Upper lobe of right lung (tissue), 1 donor: ENCODE measurements at places on chromosomes 7 and 10. TPM values are rescaled to one million over a fixed set of nuclear protein-coding genes. Genes with fewer than 3 reads are reported as not detected.

GRCh38 chr10:72720814-72721660, 29.1 kb downstream of the MCU start:
- peaks cover 5% of the 10 kb centered on the region for H3K36me3 ChIP-seq
- H3K4me1 ChIP-seq: no peaks in the 10 kb centered on the region
- no peaks in the 10 kb centered on the region for H3K27me3 ChIP-seq
- H3K27ac ChIP-seq: no peak overlapping the region

DNA sequence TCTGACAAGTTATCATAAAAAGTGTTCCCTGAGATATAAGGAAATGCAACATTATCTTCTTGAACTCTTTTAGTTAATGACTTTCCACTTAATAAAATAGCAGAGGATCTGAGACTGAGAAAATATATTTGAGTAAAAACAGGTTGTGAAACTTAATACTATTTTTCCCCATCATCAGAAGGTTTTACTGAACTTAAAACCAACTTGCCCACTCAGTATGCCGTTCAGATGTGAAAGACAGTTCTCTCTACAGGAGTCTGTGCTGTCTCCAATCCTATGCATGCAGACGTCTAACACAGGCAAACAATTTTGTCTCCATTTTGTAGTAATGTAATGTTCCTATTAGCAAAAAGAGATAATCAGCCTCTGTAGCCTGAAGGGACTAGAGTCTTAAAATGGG, 38.2 kb upstream of the CYP2C18 start:
- H3K36me3 ChIP-seq: no peaks in the 10 kb centered on the region
- no peak for DNase-seq
- no peaks in the 10 kb centered on the region for H3K4me1 ChIP-seq
- no peaks in the 10 kb centered on the region for H3K27me3 ChIP-seq
- H3K27ac ChIP-seq: no peak overlapping the region

DNA sequence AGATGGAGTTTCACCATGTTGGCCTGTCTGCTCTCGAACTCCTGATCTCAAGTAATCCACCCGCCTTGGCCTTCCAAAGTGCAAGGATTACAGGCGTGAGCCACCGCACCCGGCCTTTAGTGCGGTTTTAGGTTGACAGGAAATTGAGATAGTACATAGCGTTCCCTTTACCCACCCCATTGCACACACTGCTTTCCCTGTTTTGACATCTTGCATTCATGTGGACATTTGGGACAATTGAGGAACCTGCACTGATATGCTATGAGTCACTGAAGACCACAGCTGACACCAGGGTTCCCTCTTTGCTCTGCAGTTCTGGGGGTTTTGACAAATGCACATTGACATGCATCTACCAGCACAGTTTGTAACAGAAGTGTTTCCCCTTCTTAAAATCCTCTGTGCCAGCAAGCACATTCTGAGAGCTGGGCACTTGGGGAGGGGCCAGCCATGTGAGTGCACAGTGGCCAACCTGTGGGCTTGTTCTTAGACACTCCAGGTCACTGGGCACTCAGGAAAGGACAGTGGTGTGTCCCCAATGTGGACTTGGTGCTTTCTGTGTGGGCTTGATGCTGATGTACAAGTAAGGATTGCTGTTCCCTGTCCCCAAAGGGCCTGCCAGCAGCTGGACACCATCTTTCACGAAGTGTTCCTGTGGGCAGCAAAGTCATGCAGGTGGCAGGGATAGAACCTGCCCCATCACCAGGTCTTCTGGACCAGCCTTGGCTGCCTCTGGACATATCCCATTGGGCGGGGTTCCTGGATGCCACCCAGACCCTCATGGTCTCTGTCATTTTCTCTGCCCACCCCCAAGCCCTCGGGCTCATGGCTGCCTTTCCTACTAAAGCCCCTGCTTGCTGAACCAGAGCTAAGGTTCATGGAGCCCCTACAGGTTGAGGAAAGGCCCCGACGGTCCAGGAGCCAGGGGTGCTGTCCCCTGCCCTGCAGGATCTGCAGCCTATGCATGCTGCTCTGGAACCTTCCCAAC, 579.8 kb downstream of the GLRX3 start:
- H3K27me3 ChIP-seq: peaks cover 7% of the 10 kb centered on the region
- H3K4me3 ChIP-seq: no peak overlapping the region
- H3K4me1 ChIP-seq: no peaks in the 10 kb centered on the region
- DNase-seq: peak; percentile 58

GRCh38 chr7:130865408-130866236, 131.6 kb upstream of the KLF14 start:
- no peaks in the 10 kb centered on the region for H3K4me1 ChIP-seq
- no peak overlapping the region for H3K27ac ChIP-seq
- H3K27me3 ChIP-seq: no peaks in the 10 kb centered on the region
- H3K4me3 ChIP-seq: no peak overlapping the region

DNA sequence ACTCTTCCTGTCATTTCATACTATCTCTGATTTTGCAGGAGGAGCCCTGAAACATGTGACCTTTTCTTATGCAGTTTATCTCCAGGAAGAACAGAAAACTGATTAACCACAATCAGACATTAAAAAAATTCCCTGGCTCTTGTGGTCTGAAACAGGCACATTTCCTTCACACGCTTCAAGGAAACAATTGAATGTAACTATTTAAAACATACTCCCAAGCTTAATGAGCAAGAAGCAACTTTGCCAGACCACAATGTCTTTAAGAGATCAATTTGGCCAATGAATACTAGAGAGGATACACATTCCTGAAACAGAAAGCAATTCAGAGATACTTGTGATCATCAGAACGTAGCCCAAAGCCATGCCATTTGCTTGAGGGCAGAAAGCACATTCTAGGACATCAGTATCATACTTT, 65.8 kb downstream of the PIP4K2A start:
- no peak overlapping the region for H3K4me3 ChIP-seq
- DNase-seq: no peak
- no peaks in the 10 kb centered on the region for H3K27me3 ChIP-seq
- H3K36me3 ChIP-seq: no peaks in the 10 kb centered on the region

DNA sequence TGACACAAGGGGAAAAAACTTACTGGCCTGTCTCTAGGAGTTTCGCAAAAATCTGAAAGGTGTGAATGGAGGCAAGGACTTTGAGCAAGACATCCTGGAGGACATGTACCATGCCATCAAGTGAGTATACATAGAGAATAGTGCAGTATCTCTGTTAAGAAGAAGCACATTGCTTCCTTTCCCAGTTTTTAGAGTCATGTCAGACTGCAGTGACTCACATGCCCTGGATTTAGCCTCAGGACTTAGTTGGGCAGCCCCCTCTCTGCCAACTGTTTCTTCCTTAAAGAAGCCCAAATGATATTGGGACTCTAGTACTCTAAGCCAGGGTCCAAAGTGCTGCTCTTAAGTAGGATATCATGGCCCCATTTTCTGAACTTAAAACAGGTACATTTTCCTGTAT, 28.1 kb upstream of the NFKB2 start:
- no peaks in the 10 kb centered on the region for H3K27me3 ChIP-seq
- H3K4me1 ChIP-seq: no peaks in the 10 kb centered on the region
- no peak overlapping the region for H3K4me3 ChIP-seq
- no peak overlapping the region for H3K27ac ChIP-seq
- peaks cover 97% of the 10 kb centered on the region for H3K36me3 ChIP-seq

DNA sequence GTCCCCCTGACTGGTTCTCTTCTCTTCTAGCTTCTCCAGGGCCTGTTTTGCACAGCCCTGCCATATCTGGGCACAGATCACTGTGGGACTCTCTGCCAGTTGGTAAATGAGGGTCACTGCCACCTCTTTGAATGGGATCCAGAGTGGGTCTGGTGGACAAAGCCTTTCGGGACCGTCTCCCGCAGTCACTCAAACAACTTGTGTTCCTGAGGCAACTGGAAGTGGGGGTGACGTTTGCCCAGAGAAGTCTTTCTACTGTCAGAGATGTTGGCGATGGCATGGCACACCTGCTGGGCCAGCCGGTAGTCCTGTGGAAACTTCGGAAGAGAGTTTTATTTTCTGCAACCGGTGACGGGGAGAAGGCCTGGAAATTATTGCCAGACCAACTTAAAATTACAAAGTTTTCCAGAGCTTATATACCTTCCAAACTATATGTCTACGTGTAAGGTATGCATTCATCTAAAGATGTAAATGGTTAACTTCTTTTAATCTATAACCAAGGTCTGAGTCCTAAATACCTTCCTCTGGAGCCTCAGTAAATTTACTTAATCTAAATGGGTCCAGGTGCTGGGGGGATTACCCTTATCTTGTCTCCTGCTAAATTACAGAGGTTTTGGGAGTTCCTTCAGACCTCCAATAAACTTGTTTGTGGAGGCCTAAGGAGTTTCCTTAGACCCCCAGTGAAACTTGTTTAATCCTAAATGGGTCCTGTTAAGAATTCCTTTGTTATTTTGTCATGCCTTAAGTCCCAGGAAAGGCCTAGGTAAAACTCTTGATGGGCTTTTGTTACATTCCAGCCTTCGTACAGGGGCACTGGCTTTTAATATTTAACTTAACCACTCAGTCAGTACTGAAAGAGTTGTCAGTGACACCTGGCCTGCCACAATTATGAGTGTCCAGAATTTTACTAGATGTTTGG, 94.0 kb downstream of the NPSR1 start:
- H3K27ac ChIP-seq: peak overlapping the region; percentile 55
- no peaks in the 10 kb centered on the region for H3K27me3 ChIP-seq
- no peak for DNase-seq
- peaks cover 14% of the 10 kb centered on the region for H3K4me1 ChIP-seq
- no peak overlapping the region for H3K4me3 ChIP-seq

- H3K27ac ChIP-seq: no peak overlapping the region
- no peak for DNase-seq
- H3K36me3 ChIP-seq: no peaks in the 10 kb centered on the region
- no peaks in the 10 kb centered on the region for H3K27me3 ChIP-seq
Measured at GRCh38 chr7:556291-556826, 36.7 kb upstream of the PDGFA start.

DNA sequence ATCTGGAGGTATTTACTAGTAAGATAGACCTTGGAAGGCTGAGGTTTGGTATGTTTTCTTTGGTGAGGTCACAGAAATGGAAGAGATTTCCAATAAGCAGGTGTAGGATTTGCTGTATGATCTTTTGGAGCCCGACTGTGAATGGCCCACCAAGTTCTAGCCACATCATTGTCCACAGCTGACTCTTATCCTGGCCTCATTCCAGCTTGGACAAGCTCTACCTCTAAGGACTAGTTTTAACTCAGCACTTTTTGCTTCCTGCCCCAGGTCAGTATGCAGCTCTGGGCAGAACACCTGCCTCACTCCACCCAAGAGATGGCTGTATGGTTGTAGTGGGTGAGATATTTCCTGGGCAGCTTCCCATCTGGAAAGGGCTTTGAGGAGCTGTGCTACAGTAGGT, 6.1 kb upstream of the CPA4 start:
- H3K27me3 ChIP-seq: no peaks in the 10 kb centered on the region
- no peak overlapping the region for H3K4me3 ChIP-seq
- H3K27ac ChIP-seq: no peak overlapping the region
- no peaks in the 10 kb centered on the region for H3K36me3 ChIP-seq
- no peaks in the 10 kb centered on the region for H3K4me1 ChIP-seq
- no peak for DNase-seq

- H3K27ac ChIP-seq: no peak overlapping the region
- no peaks in the 10 kb centered on the region for H3K27me3 ChIP-seq
- H3K4me3 ChIP-seq: no peak overlapping the region
- DNase-seq: no peak
- no peaks in the 10 kb centered on the region for H3K36me3 ChIP-seq
Measured at GRCh38 chr7:47743965-47744591, 162.2 kb upstream of the TNS3 start.

DNA sequence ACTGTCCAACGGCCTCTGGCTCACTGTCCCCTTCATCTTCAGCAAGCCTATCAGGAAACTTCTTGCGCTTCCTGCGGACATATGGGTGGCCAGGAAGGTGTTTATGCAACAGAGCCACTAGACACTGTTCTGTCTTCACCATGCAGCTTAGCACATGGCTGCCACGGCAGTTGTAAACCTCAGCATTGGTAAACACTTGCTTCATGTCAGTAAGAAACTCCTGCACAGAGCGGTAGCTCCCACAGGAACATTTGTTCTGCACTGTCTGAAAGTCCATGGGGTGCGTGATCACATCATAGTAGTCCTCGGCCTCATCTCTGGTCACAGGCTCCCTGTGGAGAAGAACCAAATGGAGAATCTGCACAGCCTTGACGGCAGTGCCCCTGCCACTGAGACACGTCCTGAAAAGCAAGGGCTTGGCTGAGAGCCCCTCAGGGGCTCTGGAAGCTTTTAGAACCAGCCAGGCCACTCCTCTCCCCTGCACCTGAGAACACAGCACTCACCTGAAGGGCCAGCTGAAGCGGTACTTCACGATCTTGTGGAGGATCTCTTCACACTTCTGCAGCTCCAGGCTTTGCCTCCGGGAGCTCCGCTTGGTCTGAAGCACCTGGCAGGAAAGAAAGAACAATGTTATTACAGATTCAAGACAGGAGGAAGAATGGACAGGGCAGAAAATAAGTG, 8.8 kb downstream of the FZD9 start:
- H3K4me3 ChIP-seq: no peak overlapping the region
- DNase-seq: peak; percentile 88
- H3K36me3 ChIP-seq: peaks cover 86% of the 10 kb centered on the region
- no peaks in the 10 kb centered on the region for H3K27me3 ChIP-seq
- peaks cover 11% of the 10 kb centered on the region for H3K4me1 ChIP-seq

DNA sequence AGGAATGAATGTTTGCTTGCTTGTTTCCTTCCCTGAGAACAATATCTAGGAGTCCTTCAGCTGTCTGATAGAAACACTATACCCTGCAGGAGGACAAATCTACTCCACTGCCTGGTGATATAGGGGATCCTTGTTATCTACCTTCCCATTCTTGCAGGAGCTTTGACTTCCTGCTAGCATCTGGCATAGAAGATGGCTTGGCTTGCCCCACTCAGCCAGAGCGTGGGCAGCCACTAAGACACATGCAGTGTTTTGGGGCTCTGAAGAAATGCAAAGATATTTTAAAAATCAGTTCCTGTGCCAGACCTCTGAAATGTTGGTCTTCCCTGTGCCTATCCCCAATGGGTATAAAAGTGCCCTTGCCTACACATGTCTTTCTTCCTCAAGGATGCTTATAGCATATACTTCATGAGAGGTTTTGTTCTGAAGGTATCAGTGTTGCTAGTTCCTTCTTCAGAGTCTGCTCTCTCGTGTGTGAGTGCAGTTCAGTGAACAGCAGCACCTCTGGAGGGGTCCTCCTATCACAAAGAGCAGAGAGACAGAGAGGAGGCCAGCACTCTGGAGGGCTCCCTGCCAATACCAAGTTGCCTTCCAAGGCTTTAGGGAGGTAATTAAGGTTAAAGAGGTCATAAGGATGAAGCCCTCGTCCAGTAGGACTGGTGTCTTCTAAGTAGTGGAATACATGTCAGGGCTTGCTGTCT, 149.1 kb upstream of the CALCR start:
- no peak for DNase-seq
- H3K36me3 ChIP-seq: no peaks in the 10 kb centered on the region
- no peaks in the 10 kb centered on the region for H3K27me3 ChIP-seq
- H3K4me3 ChIP-seq: no peak overlapping the region
- H3K27ac ChIP-seq: no peak overlapping the region
- no peaks in the 10 kb centered on the region for H3K4me1 ChIP-seq

GRCh38 chr7:1154172-1154739, 5.7 kb downstream of the ZFAND2A start:
- H3K4me1 ChIP-seq: peaks cover 12% of the 10 kb centered on the region
- DNase-seq: no peak
- no peaks in the 10 kb centered on the region for H3K27me3 ChIP-seq
- no peak overlapping the region for H3K4me3 ChIP-seq
- H3K36me3 ChIP-seq: peaks cover 63% of the 10 kb centered on the region
- no peak overlapping the region for H3K27ac ChIP-seq

- H3K36me3 ChIP-seq: no peaks in the 10 kb centered on the region
- H3K4me1 ChIP-seq: peaks cover 23% of the 10 kb centered on the region
- peak overlapping the region; percentile 1 for H3K4me3 ChIP-seq
- H3K27ac ChIP-seq: peak overlapping the region; percentile 74
- DNase-seq: no peak
Measured at GRCh38 chr10:30431435-30431911, 2.5 kb upstream of the MAP3K8 start.

TAS2R41 gene
- total RNA-seq: not detected

IGF2BP3 gene
- total RNA-seq: 3.3 TPM

TET1 gene
- 2.1 TPM for total RNA-seq
